Retinal pigment epithelial cell (primary cell): ENCODE measurements at places on chromosomes 13 and 19.
A peak's percentile ranks its signal among the peaks of the same experiment; 100 is the strongest.

- no peak for DNase-seq
Observed at GRCh38 chr19:31841755-31842154, 492.5 kb upstream of the TSHZ3 start.

DNA sequence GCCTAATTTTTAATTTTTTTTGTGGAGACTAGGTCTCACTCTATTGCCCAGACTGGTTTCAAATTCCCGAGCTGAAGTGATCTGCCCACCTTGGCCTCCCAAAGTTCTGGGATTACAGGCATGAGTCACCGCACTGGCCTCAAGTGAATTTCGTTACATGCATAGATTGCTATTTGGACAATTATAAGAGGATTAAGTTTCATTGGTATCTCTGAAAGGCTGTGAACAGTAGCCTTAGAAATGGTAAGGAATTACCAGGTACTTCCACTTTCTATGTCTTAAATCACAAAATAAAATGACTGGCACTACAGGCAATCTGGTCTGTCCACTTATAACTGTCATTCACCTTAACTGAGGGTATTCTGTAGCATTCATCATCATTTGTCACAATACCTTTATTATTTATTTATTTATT is 2.9 kb upstream of the CCDC9 start:
- peak; percentile 91 for DNase-seq

DNA sequence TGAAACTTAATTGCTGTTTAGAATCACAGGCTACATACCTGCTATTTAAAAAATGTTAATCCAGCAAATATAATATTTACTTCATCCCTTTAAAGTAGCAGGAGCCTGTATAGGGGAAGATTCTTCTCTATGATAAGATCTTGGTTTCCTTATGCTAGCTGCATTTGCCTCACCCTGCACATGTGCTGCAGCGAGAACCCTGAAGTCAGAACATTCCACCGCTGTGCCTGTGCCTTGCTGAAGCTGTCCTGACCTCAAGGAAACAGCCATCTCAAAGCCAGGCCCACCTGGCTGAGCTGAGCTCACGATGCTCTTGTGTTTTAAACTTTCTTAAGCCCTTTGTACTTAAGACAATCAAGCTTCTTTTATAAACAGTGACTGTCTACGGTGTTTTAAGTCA is 355.0 kb upstream of the PCDH20 start:
- peak; percentile 27 for DNase-seq

- no peak for DNase-seq
Observed at GRCh38 chr19:58107778-58108545, 9.9 kb upstream of the ZSCAN18 start.

GRCh38 chr13:98972059-98972458 is 5.8 kb downstream of the DOCK9 start:
- DNase-seq = no peak

DNA sequence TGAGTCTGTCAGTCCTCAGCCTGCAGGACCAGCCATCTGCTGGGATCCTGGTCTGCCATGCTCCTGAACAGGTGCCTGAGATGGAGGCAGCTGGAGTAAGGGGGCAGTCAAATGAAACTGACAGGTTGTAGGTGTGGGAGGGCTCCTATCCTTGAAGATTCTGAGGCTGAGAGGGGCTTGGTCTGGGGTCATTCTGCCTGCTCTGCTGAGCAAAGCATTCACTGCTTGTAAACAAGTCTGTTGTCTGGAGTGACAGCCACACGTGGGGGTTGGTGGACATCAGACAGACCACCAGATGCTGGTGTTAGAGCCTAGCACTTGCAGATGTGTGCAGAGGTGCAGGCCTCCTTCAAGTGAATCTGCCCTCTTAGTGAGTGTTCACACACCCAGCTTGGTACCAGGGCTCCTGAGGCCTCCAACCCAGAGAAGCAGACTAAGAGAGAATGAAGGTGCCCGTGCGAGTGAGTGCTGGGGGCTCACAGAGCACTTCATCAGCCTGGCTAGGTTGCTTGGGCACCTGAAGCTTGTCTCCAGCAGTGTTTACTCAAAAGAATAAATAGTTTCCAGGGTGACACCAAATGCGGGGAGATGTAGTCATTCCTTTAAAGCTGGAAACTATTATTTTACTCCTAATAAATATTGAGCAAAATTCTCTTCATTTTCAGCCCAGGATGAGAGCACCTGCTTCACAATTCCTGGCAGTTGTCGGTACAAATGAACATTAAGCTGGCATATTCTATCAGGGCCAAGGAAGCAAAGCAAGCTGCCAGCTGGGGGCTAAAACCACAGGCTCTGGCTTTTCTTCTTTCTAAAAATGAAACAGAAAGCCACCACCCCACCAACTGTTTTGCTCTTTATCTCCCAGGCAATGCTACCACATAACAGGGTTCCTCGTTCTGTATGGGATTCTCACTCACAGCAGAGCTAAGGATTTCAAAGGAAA is 82.3 kb downstream of the RNASEH2B start:
- no peak for DNase-seq

DNA sequence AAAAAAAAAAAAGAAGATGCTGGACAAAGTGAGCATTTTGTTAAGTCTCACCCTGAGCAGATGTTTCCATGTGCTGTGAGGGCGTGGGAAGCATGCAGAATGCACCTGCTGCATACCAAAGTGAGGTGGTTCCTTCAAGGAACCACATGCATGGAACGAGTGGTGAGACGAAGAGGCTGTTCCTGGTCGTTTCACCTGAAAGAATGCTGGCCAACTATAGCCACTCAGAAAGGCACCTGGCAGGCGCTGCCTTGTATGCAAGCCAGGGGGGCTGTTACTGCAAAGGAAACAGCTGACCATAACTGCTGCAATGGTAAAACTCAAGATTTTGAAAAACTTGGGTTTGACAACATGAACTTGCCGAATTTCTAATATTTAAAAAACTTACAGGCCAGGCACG is 14.7 kb downstream of the MIER2 start:
- DNase-seq = no peak

- peak; percentile 43 for DNase-seq
Observed at GRCh38 chr13:104106705-104107393, 1040.6 kb upstream of the SLC10A2 start.

GRCh38 chr13:86601351-86601750 is 802.1 kb upstream of the SLITRK6 start:
- DNase-seq = no peak

GRCh38 chr19:3573858-3574637 is 1.3 kb downstream of the HMG20B start:
- peak; percentile 78 for DNase-seq

- DNase-seq = no peak
Observed at GRCh38 chr19:5694956-5695648, 5.0 kb downstream of the RPL36 start.

- no peak for DNase-seq
Observed at GRCh38 chr13:74305876-74306275, 171.7 kb upstream of the KLF12 start.

- no peak for DNase-seq
Observed at GRCh38 chr19:13976446-13976845, 24.1 kb downstream of the DCAF15 start.

DNA sequence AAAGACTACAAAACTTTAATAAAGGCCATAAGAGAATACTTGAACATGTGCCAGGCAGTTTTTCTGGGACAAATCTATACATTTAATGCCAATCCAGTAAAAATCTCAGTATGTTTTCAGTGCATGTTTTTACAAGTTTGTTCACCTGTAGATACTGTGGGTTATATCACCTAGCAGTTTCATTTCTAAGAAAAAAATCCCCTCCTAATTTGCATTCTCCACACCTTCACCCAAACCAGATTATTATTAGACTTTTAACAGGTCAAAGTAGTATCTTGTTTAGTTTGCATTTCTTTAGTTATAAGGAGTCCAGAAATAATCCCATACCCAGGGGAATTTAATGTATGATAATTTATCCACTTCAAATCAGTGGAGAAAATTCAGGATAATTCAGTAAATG is 17.0 kb upstream of the LPAR6 start:
- no peak for DNase-seq

DNA sequence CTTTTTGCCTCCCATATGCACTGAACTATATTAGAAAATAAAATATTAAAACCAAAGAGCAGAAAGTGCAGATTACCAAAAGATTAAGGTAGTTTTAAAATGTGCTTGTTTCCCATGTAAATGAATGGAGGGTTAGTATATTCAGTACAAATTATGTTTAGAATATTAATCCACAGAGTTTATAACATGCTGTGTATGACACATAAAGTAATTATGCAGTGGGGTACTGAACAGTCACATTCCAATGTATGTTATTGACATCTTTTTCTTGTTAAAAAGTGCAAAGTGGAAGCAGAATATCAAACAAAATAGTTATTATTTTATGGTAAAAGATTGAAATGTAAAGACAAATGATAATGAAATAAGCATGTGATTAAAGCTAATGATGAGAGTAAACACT is 79.3 kb downstream of the GPC6 start:
- no peak for DNase-seq

GRCh38 chr13:103134271-103134670 is 68.1 kb upstream of the SLC10A2 start:
- DNase-seq = no peak
